ENCODE measurements at places on chromosomes 2 and 18. TPM values are rescaled to one million over a fixed set of nuclear protein-coding genes. Genes with fewer than 3 reads are reported as not detected.

The AP1S3 gene
- total RNA-seq = 1.4 TPM

The ERFE gene
- total RNA-seq = not detected

The RELCH gene
- 51.5 TPM for total RNA-seq

The VWA3B gene
- total RNA-seq = not detected

The NPPC gene
- 1.1 TPM for total RNA-seq

The APCDD1 gene
- 0.32 TPM for total RNA-seq

The PRKAG3 gene
- total RNA-seq = not detected

The FSHR gene
- not detected for total RNA-seq
